NCI-H1092 treated with DMSO at 0.1 percent for 48 hours (cell line): ENCODE measurements at places on chromosomes 11 and 22.
A peak's percentile ranks its signal among the peaks of the same experiment; 100 is the strongest.

GRCh38 chr11:31474083-31474482 lies 35.3 kb downstream of the IMMP1L start:
- DNase-seq: no peak

DNA sequence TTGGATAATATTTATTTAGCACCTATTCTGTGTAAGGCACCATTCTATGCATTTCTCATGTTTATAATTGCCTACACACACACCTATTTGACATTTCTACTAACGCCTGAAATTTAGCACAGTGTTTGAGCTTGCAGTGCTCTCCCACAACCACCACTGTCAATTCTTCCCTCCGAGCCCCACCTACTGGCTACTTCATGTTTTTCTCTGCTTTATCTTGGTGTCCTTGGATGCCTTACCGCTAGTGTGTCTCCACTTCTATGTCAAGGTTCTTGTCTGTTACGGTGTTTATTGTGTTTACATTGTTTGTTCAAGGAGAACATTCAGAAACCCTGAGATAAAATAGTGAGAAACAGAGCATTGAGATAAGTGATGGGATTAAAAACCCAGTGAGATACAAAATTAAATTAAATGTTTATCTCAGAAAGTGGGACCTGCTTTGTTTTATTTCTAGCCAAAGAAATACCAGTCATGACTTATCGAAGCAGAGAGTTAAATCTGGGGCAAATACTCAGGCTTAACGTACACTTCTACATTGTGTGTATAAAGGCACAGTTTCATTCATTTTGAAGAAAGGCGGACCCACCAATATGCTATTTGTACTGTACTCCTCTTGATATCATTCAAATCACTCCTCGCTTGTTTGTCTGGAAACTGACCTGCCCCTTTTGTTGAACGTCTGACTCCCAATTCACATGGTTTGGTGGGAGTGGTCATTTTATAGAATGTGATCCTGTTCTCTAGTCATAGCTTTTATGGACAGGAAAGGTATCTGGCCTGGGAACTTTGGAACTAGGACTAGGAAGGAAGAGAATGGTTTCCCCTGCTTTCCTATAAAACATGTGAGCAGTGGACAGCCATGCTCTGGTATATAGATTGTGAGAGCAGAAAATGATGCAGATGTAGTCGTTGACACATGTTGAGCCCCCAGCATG lies 39.2 kb upstream of the SLC36A4 start:
- peak; percentile 55 for DNase-seq

DNA sequence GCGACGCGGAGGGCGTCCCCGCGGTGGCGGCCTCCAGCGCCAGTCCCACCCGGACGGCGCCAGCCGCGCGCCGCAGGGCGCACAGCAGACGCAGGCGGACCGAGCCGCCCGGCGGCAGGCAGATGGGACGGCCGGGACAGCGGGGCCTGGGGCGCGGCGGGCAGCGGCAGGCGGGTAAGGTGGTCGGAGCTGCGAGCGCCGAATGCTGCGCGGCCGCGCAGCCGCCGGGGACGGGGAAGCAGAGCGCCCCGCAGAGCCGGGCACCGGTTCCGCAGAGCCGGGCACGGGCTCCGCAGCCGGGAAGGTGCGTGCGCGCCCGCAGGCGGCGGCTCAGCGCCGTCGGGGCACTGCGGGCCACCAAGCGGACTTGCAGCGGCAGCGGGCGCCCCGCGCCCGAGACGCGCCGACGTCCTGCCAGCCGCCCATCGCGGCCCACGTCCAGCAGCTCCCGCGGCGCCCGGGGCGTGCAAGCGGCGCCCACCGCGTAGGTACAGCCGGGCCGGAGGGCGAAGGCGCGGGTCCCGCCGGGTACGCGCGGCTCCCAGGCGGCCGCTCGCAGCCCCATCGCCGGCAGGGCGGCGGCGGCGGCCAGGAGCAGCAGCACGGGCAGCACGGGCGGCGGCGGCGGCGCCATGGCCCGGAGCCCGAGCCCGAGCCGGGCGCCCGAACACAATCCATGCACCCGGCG lies 739 bp downstream of the CELSR1 start:
- DNase-seq: no peak

GRCh38 chr22:48340727-48341709 lies 1486.7 kb downstream of the BRD1 start:
- DNase-seq: no peak

GRCh38 chr22:47301820-47302475 lies 539.5 kb downstream of the TBC1D22A start:
- DNase-seq: no peak

- DNase-seq: peak; percentile 14
Measured at GRCh38 chr22:25390297-25391240, 171.1 kb downstream of the CRYBB2 start.

GRCh38 chr22:17272511-17272991 lies 53.3 kb upstream of the ADA2 start:
- DNase-seq: no peak

DNA sequence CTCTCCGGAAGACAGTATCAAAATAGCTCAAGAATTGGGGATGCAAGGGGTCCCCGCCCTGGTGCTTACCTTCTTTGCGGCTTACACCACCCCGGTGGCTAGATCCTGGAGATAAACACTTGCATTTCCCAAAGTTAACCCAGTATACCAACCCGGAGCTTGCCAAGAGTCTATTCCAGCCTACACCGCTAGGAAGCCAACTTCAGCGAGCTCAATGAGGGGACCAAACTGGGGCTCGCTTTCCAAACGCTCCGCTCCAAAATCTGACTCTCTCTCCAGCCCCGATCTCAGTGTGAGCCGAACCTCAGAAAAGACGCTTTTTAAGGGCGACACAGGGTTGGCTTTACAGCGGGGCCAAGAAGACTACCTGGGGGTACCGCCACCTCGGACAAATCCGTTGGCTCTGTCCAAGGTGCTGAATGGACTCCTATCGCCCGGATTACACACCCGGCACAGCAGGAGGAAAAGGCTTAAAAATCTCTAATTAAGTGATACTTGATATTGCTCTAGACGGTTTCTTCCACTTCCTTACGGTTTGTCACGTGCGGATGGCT lies 20.1 kb upstream of the BDNF start:
- DNase-seq: no peak

GRCh38 chr11:67114275-67114896 lies 4.7 kb upstream of the KDM2A start:
- DNase-seq: no peak

GRCh38 chr11:120173807-120174206 lies 35.9 kb upstream of the TRIM29 start:
- DNase-seq: no peak

- DNase-seq: no peak
Measured at GRCh38 chr11:67592880-67593564, 9.4 kb downstream of the GSTP1 start.

DNA sequence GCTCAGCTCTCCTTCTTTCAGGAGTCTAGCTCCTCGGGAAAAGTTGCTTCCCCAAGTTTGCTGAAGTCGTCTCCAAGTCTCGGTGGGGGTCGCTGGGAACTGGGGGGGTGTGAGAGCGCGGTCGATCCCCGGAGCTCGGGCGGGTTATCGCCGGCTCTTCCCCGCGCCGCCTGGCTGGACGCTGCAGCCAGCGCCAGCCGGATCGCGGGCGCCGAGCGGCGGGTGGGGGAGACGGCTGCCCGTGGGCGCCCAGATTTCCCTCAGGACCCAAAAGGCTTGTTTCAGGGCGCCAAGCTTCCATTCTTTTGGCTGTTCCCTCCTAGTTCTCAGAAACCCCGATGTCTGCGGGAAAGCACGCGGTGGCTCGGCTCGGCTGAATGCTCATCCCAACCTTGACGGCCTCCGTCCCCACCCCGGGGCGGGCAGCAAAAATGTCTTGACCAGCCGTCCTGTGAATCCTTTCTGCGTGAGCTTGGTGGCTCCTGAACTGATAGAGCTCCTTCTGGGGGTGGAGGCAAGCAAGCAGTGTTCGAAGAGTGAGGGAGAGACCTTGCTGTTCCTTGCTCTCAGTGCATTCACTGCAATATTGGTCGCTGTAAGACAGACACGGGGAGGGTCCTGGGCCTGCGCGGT lies 1.7 kb downstream of the ZBTB16 start:
- DNase-seq: peak; percentile 12

GRCh38 chr11:40306938-40307548 lies 1152.4 kb downstream of the LRRC4C start:
- DNase-seq: peak; percentile 54

DNA sequence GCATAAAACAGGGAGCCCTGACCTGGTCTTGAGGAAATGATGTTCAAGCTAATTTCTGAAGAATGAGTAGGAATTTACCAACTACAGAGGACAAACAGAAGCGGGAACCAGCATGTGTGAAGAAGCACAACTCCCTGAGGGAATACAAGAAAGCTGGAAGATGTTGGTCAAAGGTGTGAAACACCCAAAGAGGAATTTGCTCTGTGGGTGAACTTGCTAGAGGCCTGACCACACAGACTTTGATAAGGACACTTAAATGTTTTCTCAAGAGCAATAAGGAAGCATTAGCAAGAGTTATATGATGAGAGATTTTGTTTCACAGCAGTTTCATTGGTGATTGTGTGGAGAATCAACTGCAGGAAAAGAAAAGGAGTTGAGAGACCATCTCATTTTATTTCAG lies 17.6 kb downstream of the SLC5A12 start:
- DNase-seq: no peak

- no peak for DNase-seq
Measured at GRCh38 chr11:29389793-29390192, 627.0 kb downstream of the KCNA4 start.

GRCh38 chr22:48579043-48579927 lies 1248.4 kb downstream of the BRD1 start:
- DNase-seq: no peak

- DNase-seq: no peak
Measured at GRCh38 chr22:24975125-24975640, 22.7 kb downstream of the KIAA1671 start.
